Gastrocnemius medialis (tissue), 4 donors: ENCODE measurements at places on chromosomes 7 and 10. TPM values are rescaled to one million over a fixed set of nuclear protein-coding genes. Genes with fewer than 3 reads are reported as not detected.
A peak's percentile ranks its signal among the peaks of the same experiment; 100 is the strongest.

DNA sequence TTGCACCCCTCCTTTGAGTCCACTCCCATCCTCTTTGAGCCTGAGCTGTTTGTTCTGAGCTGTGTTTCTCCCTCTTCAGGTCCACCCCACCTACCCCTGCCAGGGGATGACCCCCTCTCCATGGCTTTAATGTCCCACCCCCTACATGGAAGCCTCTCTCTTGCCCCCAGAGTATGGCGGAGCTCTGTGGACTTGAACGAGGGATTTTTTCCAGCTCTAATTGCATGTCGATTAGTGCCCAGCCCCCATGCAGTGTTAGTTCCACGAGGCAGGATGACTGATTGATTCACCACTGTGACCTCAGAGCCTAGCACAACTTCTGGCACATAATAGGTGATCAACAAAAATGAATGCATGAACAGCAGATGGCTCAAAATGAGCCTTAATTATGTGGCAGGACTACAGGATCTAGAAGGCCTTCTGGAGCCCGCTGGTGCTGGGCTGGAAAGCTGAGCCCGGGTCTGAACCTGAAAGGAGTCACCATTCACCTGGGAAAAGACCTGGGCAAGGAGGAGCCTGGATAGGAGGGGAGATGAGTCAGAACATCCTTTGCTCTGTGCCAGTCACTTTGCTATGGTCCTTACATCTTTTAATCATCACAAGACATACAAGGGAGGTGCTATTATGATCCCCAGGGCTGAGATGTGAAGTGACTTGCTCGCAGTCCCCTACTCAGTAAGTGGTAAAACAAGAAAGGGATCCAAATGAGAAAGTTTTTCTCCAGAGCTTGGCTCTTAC, 17.1 kb upstream of the SLC18A2 start:
- H3K36me3 ChIP-seq, result no peaks in the 10 kb centered on the region
- H3K4me1 ChIP-seq, result no peaks in the 10 kb centered on the region
- no peak overlapping the region for H3K4me3 ChIP-seq

GRCh38 chr10:11687779-11688447, 54.3 kb upstream of the ECHDC3 start:
- no peak for DNase-seq
- no peaks in the 10 kb centered on the region for H3K27me3 ChIP-seq
- no peak overlapping the region for H3K4me3 ChIP-seq
- H3K36me3 ChIP-seq, result no peaks in the 10 kb centered on the region
- no peak overlapping the region for H3K27ac ChIP-seq
- peaks cover 15% of the 10 kb centered on the region for H3K4me1 ChIP-seq

GRCh38 chr7:136588216-136588615, 280.2 kb upstream of the CHRM2 start:
- no peaks in the 10 kb centered on the region for H3K4me1 ChIP-seq
- H3K27ac ChIP-seq, result no peak overlapping the region
- DNase-seq, result no peak

DNA sequence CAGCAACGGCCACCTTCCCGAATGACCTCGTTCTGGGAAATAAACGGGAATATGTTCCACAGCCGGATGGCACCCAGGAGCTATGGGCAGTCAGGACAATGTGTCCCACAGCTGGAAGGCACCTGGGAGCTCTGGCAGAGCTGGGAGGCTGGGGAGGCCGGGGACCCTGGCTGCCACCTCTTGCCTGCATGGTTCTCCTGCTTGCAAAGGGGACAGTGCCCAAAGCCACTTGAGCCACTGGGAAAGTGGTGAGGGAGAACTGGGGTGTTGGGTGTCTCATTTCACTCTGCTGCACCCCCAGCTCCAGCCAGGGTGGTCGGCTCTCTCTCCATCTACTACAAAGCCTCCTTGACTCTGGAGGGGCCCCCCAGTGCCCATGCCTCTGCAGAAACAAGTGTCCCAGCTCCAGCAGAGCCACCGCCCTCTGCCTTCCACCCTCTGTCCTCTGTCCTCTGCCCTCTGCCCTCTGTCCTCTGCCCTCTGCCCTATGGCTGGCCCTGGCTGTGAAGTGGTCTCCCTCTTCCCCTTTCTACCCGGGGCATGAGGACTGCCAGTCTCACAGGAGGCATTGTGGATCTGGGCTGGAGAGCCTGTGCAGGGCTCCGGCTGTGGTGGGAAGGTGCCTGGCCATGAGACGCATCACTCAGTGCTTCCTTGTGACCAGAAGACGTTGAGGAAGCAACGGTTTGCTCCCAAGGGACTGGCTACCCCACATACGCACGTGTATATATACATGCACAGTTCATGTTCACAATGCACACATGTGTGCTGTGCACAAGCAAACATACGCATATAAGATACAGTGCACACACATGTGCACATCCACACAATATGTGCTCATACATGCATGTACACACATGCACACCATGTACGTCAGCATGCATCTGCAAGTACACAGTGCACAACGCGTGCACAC, 21.5 kb upstream of the INPP5A start:
- no peaks in the 10 kb centered on the region for H3K27me3 ChIP-seq
- DNase-seq, result no peak
- no peaks in the 10 kb centered on the region for H3K36me3 ChIP-seq
- peaks cover 54% of the 10 kb centered on the region for H3K4me1 ChIP-seq
- peak overlapping the region; percentile 93 for H3K27ac ChIP-seq

DNA sequence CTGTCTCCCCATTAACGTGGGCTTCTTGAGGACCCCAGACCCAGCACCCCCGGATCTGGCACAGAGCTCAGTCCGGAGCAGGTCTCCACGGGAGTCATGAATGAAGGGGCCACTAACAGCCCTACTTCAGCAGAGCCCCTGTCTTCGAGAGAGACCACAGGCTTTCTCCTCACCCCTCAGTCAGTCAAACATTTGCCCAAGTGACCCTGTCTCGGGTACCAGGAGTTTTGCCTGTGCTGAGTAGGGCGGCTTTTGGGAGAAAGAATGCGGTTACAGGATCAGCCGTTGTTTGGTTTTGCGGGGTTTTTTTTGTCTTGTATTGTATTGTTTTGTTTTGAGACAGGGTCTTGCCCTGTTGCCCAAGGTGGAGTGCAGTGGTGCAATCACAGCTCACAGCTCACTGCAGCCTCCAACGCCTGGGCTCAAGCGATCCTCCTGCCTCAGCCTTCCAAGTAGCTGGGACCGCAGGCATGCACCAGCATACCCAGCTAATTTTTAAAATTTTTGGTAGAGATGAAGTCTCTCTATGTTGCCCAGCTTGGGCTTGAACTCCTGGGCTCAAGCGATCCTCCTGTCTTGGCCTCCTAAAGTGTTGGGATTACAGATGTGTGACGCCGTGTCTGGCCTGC, 16.5 kb downstream of the ADAP1 start:
- no peak overlapping the region for H3K27ac ChIP-seq
- no peak overlapping the region for H3K4me3 ChIP-seq
- H3K36me3 ChIP-seq, result no peaks in the 10 kb centered on the region
- no peak for DNase-seq
- peaks cover 12% of the 10 kb centered on the region for H3K27me3 ChIP-seq

PLPP4 gene
- not detected for total RNA-seq

DNA sequence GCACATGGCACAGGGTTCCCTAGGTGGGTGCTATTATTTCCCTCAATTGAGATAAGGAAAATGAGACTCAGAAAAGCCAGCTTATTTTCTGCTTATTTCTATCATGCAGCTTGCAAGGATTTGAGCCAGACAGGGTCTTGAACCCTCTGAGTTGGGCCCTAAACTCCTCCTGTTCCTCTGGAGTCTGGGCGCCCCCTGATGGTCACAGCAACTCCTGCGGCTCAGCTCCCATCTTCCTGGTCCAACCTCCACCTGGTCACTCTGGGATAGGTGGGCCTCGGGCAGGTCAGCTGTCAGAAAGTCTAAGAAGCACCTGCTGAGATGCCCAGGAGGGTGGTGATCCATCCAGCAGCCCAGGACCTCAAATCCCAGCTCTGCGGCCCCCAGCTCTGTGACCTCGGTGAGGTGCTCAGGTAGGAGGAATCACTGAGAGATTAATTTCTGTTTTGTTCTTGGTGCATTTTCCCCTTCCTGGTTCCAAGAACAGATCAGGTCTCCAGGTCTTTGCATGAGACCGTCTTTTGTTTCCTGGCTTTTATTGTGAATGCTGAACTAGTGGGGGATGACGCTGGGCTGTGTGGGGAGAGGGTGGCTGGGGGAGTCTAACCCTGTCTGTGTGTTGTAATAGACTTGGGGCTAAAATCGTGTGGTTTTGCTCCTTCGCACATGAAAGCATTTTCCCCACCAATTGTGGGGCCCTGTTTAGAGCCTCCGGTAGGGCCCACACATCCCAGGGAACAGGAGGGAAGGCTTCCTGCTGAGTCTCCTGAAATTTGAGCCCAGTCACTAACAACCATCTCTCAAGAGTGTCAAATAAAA, 32.8 kb downstream of the TMEM130 start:
- no peak for DNase-seq
- H3K27ac ChIP-seq, result no peak overlapping the region
- no peaks in the 10 kb centered on the region for H3K4me1 ChIP-seq
- no peak overlapping the region for H3K4me3 ChIP-seq
- H3K36me3 ChIP-seq, result no peaks in the 10 kb centered on the region
- H3K27me3 ChIP-seq, result no peaks in the 10 kb centered on the region

GRCh38 chr7:158751199-158751598, 46.6 kb upstream of the NCAPG2 start:
- DNase-seq, result no peak
- no peak overlapping the region for H3K27ac ChIP-seq
- H3K36me3 ChIP-seq, result peaks cover 73% of the 10 kb centered on the region

DNA sequence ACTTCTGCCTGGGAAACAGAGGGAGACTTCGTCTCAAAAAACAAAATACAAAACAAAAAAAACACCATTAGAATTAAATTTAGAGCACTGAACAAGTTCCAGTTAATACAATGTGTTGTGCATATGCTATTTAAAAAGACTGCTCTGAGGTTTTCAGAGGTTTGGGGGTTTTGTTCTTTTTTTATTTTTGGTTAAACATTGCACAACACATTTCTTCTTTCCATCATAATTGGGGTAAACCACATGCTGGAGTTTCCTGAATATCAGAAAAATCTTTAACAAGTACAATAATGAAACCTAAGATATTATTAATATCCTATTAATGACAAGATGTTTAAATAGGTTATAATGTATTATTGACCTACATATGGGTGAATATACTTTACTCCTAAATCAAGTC, 26.3 kb downstream of the IGF2BP3 start:
- DNase-seq, result no peak
- no peak overlapping the region for H3K27ac ChIP-seq
- no peak overlapping the region for H3K4me3 ChIP-seq
- no peaks in the 10 kb centered on the region for H3K4me1 ChIP-seq
- H3K36me3 ChIP-seq, result no peaks in the 10 kb centered on the region

HMX2 gene
- total RNA-seq, result not detected

DNA sequence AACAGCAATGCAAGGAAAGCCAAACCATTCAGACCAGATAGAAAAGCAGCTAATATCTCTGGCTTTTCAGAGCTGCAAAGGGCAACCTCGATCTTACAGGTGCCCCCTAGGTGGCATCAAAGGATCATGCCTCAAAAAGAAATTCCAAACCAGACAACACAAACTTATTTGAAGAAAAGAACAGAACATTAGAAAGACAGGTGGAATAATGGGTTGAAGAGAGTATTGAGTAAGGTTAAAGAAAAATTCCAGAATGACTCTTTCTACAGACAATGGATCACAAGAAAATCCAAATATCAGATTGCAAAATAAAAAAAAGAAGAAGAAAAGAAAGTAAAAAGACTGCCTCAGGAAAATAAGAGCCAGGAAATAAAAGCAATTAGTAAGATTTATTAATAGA, 213.7 kb downstream of the ELMO1 start:
- H3K4me3 ChIP-seq, result no peak overlapping the region
- no peaks in the 10 kb centered on the region for H3K4me1 ChIP-seq
- no peaks in the 10 kb centered on the region for H3K36me3 ChIP-seq
- no peak overlapping the region for H3K27ac ChIP-seq
- DNase-seq, result no peak

GALNT11 gene
- total RNA-seq, result 49.1 TPM

GRCh38 chr10:129912166-129912917, 51.7 kb downstream of the EBF3 start:
- no peak overlapping the region for H3K4me3 ChIP-seq
- H3K36me3 ChIP-seq, result no peaks in the 10 kb centered on the region
- H3K27ac ChIP-seq, result no peak overlapping the region
- peaks cover 5% of the 10 kb centered on the region for H3K4me1 ChIP-seq
- no peaks in the 10 kb centered on the region for H3K27me3 ChIP-seq

- H3K4me3 ChIP-seq, result no peak overlapping the region
- no peak overlapping the region for H3K27ac ChIP-seq
- no peaks in the 10 kb centered on the region for H3K36me3 ChIP-seq
- no peak for DNase-seq
Measured at GRCh38 chr7:142974626-142975025, 12.5 kb upstream of the KEL start.

- H3K4me3 ChIP-seq, result no peak overlapping the region
- DNase-seq, result no peak
- no peaks in the 10 kb centered on the region for H3K36me3 ChIP-seq
- no peaks in the 10 kb centered on the region for H3K4me1 ChIP-seq
Measured at GRCh38 chr10:3668276-3668965, 116.6 kb downstream of the KLF6 start.

PRKAR2B gene
- total RNA-seq, result 0.85 TPM

GRCh38 chr10:102312683-102313082, 67.4 kb downstream of the GBF1 start:
- H3K27me3 ChIP-seq, result no peaks in the 10 kb centered on the region
- H3K27ac ChIP-seq, result peak overlapping the region; percentile 84
- no peak overlapping the region for H3K4me3 ChIP-seq
- H3K4me1 ChIP-seq, result peaks cover 68% of the 10 kb centered on the region

GNGT1 gene
- not detected for total RNA-seq

GRCh38 chr7:17774248-17774647, 166.0 kb downstream of the SNX13 start:
- DNase-seq, result no peak
- no peaks in the 10 kb centered on the region for H3K36me3 ChIP-seq
- H3K27me3 ChIP-seq, result no peaks in the 10 kb centered on the region
- H3K27ac ChIP-seq, result peak overlapping the region; percentile 39

EGFR gene
- 28.0 TPM for total RNA-seq

GRID2IP gene
- not detected for total RNA-seq

HOGA1 gene
- total RNA-seq, result 11.2 TPM

GRCh38 chr7:26376175-26376917, 84.7 kb downstream of the SNX10 start:
- peak overlapping the region; percentile 40 for H3K4me3 ChIP-seq
- peaks cover 84% of the 10 kb centered on the region for H3K27me3 ChIP-seq
- no peak for DNase-seq
- H3K27ac ChIP-seq, result no peak overlapping the region

CALHM3 gene
- not detected for total RNA-seq

DNA sequence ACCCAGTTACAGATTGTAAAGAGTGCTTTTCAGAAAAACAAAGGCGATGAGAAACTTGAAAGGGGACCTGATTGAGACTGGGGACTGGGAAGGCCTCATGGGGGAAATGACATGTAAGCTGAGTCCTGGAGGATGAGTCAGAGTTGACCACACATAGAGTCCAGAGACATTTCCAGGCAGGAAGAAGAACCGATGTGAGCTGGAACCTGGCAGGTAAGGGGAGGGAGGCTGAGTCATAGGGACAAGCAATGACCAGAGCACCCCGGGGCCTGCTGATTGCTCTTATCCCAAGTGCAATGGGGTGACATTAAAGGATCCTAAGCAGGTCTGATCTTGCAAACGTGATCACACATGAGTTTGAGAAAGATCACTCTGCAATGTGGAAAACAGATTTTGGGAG, 11.7 kb downstream of the TLL2 start:
- H3K4me1 ChIP-seq, result no peaks in the 10 kb centered on the region
- H3K4me3 ChIP-seq, result no peak overlapping the region
- no peak for DNase-seq
- no peaks in the 10 kb centered on the region for H3K27me3 ChIP-seq
- H3K27ac ChIP-seq, result no peak overlapping the region
